Nephron progenitor cell (in vitro differentiated cells): ENCODE measurements at places on chromosomes 1 and 21.

GRCh38 chr21:32132409-32132808, 146.4 kb downstream of the MIS18A start:
- H3K27ac ChIP-seq, result peak overlapping the region; percentile 91
- no peaks in the 10 kb centered on the region for H3K36me3 ChIP-seq

DNA sequence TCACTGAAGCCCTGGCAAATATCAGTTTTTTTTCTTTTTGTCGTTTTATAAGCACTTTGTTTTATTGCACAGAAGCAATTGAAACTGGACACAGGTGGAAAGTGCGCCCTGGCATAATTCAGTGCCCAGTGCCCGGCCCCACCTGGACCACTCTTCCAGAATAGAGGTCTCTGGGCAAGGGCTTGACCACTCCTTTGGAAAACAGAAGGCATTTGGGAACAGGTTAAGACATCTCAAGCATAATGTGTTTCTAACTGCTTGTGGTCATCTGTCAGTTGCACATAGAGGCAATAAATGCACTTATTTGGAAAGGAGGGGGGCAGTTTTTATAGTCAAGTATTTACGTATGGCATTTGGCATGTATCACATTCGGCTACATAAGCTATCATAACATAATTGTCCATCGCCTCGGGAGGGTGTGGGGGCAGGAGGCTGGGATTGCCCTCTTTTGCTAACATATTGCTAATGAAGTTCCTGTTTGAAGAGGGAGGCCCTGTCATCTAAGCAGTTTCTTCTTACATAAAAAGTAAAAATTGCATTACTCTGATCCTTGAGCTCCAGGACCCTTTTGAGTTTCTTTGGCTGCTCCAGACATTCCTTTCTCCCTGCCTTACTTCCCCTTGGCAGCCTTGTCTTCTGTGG, 14.7 kb upstream of the CD2 start:
- H3K4me1 ChIP-seq, result peaks cover 24% of the 10 kb centered on the region
- H3K27ac ChIP-seq, result no peak overlapping the region
- peaks cover 24% of the 10 kb centered on the region for H3K27me3 ChIP-seq
- no peak for DNase-seq

- H3K36me3 ChIP-seq, result no peaks in the 10 kb centered on the region
- peaks cover 2% of the 10 kb centered on the region for H3K27me3 ChIP-seq
- no peak overlapping the region for H3K27ac ChIP-seq
These were observed 29.6 kb upstream of the CADM3 start for GRCh38 chr1:159141584-159142390.

- no peaks in the 10 kb centered on the region for H3K4me1 ChIP-seq
- peaks cover 19% of the 10 kb centered on the region for H3K27me3 ChIP-seq
- no peaks in the 10 kb centered on the region for H3K36me3 ChIP-seq
- H3K4me3 ChIP-seq, result no peak overlapping the region
- no peak for DNase-seq
- H3K27ac ChIP-seq, result no peak overlapping the region
These were observed 23.0 kb downstream of the GIPC2 start for GRCh38 chr1:78068681-78069283.

GRCh38 chr1:1833456-1833855, 55.2 kb upstream of the NADK start:
- H3K27ac ChIP-seq, result peak overlapping the region; percentile 86
- peaks cover 68% of the 10 kb centered on the region for H3K36me3 ChIP-seq
- DNase-seq, result no peak

DNA sequence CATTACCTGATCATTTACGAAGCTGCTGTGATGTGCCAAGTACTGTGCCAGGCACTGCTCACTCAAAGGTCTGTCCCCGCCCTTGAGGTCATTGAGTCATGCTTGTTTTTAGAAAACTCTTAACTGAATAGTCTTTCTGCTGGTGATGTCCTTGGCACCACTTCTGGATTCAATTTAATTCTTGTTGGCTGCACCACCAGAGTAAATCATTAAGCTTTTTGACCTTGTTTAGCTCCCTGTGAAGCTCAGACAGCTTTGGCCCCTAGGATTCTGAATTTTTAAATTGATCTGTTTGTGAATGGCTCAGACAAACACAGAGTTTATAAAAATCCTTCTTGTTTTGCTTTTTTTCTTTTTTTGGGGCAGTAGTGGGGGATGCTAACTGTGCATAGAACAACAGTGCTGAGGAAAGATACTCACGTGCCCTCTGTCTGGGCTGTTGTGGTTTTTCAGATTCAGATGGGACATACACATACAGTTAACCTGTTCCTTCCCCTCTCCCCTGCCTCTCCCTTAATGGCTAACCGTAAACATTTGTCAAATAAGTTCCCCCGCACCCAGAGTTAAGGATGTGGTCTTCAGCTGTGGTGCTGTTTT, 67.6 kb downstream of the MTR start:
- H3K27me3 ChIP-seq, result peaks cover 2% of the 10 kb centered on the region
- no peaks in the 10 kb centered on the region for H3K4me1 ChIP-seq
- H3K27ac ChIP-seq, result peak overlapping the region; percentile 79
- H3K4me3 ChIP-seq, result no peak overlapping the region

GRCh38 chr1:83950106-83950661, 48.7 kb downstream of the TTLL7 start:
- no peak overlapping the region for H3K27ac ChIP-seq
- H3K27me3 ChIP-seq, result peaks cover 3% of the 10 kb centered on the region
- DNase-seq, result no peak
- H3K36me3 ChIP-seq, result peaks cover 18% of the 10 kb centered on the region
- peaks cover 10% of the 10 kb centered on the region for H3K4me1 ChIP-seq
- no peak overlapping the region for H3K4me3 ChIP-seq

GRCh38 chr1:209895709-209896108, 42.3 kb upstream of the SYT14 start:
- no peaks in the 10 kb centered on the region for H3K36me3 ChIP-seq
- H3K4me3 ChIP-seq, result no peak overlapping the region
- H3K4me1 ChIP-seq, result no peaks in the 10 kb centered on the region
- H3K27ac ChIP-seq, result no peak overlapping the region
- peaks cover 6% of the 10 kb centered on the region for H3K27me3 ChIP-seq
- no peak for DNase-seq

GRCh38 chr1:20678599-20678998, 17.4 kb upstream of the DDOST start:
- no peak overlapping the region for H3K27ac ChIP-seq
- no peak for DNase-seq
- peaks cover 9% of the 10 kb centered on the region for H3K27me3 ChIP-seq
- H3K4me3 ChIP-seq, result no peak overlapping the region
- no peaks in the 10 kb centered on the region for H3K4me1 ChIP-seq

DNA sequence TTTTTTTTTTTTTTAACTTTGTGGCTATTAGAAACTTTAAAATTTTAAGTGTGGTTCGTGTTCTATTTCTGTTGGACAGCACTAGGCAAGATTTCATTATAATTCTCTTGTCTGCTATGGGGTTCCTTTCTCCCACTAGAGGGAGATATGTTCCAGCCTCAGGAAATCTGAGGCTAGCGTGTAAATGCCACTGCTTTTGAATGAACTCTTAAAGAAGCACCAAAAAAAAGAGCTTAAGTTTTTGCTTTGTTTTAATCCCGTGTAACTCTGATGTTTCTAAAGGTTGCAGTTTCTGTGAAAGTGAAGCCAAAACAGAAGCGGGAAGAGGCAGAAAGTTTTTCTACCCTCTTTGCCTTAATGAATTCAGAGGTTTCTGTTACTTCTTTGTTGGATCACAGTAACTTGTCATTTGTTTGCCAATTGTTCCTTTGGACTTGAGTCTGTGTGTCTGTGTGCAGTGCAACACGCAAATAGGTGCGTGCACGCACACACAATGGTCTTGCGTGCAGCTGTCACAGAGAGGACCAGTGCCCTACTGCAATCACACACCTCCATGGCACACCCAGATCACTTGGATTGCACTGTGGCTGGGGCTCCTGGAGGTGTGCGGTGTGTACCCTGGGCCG, 32.3 kb downstream of the HHAT start:
- H3K27me3 ChIP-seq, result peaks cover 9% of the 10 kb centered on the region
- no peak overlapping the region for H3K27ac ChIP-seq
- H3K4me3 ChIP-seq, result no peak overlapping the region
- no peak for DNase-seq
- no peaks in the 10 kb centered on the region for H3K36me3 ChIP-seq
- H3K4me1 ChIP-seq, result peaks cover 6% of the 10 kb centered on the region

- no peaks in the 10 kb centered on the region for H3K36me3 ChIP-seq
- no peaks in the 10 kb centered on the region for H3K4me1 ChIP-seq
- no peak overlapping the region for H3K4me3 ChIP-seq
- H3K27me3 ChIP-seq, result peaks cover 2% of the 10 kb centered on the region
- H3K27ac ChIP-seq, result no peak overlapping the region
These were observed 170.3 kb downstream of the RGS7 start for GRCh38 chr1:241186716-241187115.

DNA sequence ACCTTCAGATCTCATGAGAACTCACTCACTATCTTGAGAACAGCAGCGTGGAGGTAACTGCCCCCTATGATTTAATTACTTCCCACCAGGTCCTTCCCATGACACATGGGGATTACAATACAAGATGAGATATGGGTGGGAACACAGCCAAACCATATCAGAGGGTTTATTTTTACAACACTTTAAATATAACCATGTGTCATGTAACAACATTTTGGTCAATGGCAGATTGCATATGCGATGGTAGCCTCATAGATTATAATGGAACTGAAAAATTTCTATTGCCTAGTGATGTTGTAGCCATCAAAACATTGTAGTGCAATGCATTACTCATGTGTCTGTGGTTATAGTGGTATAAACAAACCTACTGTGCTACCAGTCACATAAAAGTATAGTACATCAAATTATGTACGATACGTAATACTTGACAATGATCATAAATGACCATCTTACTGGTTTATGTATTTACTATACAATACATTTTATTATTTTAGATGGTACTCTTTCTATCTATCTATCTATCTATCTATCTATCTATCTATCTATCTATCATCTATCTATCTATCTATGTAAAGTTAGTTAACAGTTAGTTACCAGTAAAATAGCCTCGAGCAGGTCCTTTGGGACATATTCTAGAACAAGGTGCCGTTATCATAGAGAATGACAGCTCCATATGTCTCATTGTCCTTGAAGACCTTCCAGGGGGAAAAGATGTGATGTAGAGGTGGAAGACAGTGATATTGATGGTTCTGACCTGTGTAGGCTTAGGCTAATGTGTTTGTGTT, 12.6 kb upstream of the S100B start:
- H3K4me3 ChIP-seq, result no peak overlapping the region
- no peaks in the 10 kb centered on the region for H3K36me3 ChIP-seq
- no peak for DNase-seq
- H3K4me1 ChIP-seq, result no peaks in the 10 kb centered on the region
- H3K27me3 ChIP-seq, result peaks cover 18% of the 10 kb centered on the region
- H3K27ac ChIP-seq, result no peak overlapping the region

DNA sequence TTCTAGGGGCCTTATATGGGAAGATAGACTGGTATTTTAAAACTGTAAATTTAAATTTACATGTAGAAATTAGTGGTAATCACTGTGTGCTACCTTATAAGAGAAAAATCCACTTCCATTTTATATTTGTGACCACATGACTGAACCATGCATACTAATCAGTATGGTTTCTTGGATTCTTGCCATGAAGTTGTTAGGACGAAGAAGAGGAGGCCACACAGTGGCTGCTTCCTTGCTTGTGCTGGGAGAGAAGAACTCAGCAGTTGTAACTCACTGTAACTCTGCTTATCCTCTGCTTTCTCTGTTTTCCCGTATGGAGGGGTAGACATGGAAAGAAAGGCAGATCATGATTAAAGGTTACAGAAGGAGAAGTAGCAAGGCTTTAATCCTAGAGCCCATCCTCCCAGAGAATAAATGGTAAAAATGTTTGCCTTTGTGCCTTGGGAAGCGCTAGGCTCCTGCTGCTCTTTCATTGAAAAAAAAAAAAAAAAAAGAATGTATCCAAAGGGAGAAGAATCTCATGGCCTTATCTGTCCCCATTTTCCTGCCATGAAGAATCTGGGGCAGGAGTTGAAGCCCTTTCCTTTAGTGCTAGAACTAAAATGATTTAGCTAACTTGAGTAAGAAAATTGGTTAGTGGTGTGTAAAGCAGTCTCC, 32.4 kb downstream of the KCTD3 start:
- peaks cover 70% of the 10 kb centered on the region for H3K36me3 ChIP-seq
- peak overlapping the region; percentile 86 for H3K27ac ChIP-seq
- H3K4me1 ChIP-seq, result peaks cover 19% of the 10 kb centered on the region
- no peak for DNase-seq
- no peaks in the 10 kb centered on the region for H3K27me3 ChIP-seq

- H3K27me3 ChIP-seq, result peaks cover 8% of the 10 kb centered on the region
- no peaks in the 10 kb centered on the region for H3K4me1 ChIP-seq
- H3K27ac ChIP-seq, result no peak overlapping the region
- no peaks in the 10 kb centered on the region for H3K36me3 ChIP-seq
- DNase-seq, result no peak
These were observed 636.7 kb downstream of the PLA2G4A start for GRCh38 chr1:187465441-187465840.

- H3K27ac ChIP-seq, result no peak overlapping the region
- peaks cover 6% of the 10 kb centered on the region for H3K4me1 ChIP-seq
- no peaks in the 10 kb centered on the region for H3K36me3 ChIP-seq
- H3K27me3 ChIP-seq, result peaks cover 45% of the 10 kb centered on the region
- DNase-seq, result peak; percentile 30
These were observed 13.8 kb upstream of the POGZ start for GRCh38 chr1:151472856-151473731.

GRCh38 chr1:84738237-84738636, 48.0 kb upstream of the SSX2IP start:
- no peaks in the 10 kb centered on the region for H3K4me1 ChIP-seq
- no peak overlapping the region for H3K4me3 ChIP-seq
- peaks cover 4% of the 10 kb centered on the region for H3K27me3 ChIP-seq

DNA sequence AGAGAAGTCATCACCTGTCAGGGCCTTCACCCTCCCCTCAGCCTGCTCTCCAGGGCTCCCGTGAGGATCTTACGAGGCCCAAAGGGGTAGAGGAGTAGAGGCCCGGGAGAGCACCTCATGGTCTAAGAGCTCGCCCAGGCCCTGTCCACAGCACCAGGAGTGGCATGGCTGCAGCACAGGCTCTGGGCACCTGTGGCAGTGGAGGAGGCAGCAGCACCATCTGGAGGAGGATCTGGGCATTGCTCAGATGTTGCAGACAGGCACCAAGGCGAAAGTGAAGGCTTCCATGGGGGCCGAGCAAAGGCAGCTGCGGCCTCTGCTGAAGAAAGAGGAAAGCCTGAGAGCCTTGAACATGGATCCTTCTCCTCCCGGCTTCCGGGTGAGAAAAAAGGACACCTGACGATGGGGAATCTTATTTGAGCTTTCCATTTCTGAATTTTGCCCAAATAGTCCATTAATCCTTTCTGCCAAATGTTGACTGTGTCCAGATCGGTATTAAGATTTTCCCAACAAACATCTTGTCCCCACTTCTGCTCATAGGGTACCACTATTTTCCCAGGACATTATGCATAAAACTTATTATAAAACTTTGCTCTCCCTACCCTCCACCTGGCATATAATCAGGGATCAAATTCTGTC, 604.7 kb downstream of the PTPRC start:
- H3K4me1 ChIP-seq, result peaks cover 18% of the 10 kb centered on the region
- no peak overlapping the region for H3K4me3 ChIP-seq
- DNase-seq, result peak; percentile 59
- no peak overlapping the region for H3K27ac ChIP-seq
- H3K27me3 ChIP-seq, result peaks cover 11% of the 10 kb centered on the region

GRCh38 chr1:19852036-19852435, 30.2 kb upstream of the OTUD3 start:
- H3K4me3 ChIP-seq, result no peak overlapping the region
- no peak overlapping the region for H3K27ac ChIP-seq
- peaks cover 23% of the 10 kb centered on the region for H3K4me1 ChIP-seq
- H3K36me3 ChIP-seq, result no peaks in the 10 kb centered on the region
- H3K27me3 ChIP-seq, result peaks cover 15% of the 10 kb centered on the region

GRCh38 chr1:181089017-181089675, 646 bp downstream of the IER5 start:
- H3K4me3 ChIP-seq, result peak overlapping the region; percentile 98
- peaks cover 46% of the 10 kb centered on the region for H3K4me1 ChIP-seq
- peak overlapping the region; percentile 87 for H3K27ac ChIP-seq
- peak; percentile 55 for DNase-seq
- peaks cover 5% of the 10 kb centered on the region for H3K36me3 ChIP-seq
